ENCODE measurements at places on chromosomes 6 and 20.

DNA sequence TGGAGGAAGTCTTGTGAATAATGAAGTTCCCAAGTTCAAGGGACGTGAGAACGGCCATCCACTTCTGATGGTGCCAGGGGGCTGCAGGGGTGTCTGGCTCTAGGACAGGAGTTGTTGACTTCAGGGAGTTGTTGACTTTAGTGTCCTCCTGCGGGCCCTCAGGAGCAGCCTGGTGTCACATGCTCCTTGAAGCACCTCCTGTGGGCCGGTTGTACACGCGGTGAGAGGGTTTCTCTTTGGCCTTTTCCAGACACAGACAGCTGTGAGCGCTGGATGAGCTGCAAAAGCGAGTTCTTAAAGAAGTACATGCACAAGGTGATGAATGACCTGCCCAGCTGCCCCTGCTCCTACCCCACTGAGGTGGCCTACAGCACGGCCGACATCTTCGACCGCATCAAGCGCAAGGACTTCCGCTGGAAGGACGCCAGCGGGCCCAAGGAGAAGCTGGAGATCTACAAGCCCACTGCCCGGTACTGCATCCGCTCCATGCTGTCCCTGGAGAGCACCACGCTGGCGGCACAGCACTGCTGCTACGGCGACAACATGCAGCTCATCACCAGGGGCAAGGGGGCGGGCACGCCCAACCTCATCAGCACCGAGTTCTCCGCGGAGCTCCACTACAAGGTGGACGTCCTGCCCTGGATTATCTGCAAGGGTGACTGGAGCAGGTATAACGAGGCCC is 77.8 kb downstream of the ISM1 start:
- DNase-seq: no peak

DNA sequence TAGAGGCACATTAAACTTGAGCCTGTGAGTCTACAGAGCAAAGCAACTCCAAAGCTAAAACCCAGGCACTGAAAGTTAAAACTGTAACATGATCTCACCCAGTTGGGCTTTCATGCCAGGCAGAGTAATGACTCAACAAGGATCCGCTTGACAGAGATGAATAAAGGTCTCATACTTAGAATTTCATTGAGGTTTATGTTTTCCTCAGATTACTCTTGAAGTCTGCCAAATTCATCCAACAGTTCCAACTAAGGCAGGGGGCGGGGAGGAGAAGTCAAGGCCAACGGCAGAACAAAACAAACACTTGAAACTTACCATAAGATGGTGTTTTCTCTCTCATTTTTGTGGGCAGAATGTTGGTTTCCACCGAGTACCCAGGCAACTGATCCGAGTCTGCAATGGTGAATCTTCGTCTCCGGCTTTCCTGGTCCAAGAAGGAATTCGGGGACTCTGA is 54.0 kb upstream of the IPCEF1 start:
- no peak for DNase-seq

DNA sequence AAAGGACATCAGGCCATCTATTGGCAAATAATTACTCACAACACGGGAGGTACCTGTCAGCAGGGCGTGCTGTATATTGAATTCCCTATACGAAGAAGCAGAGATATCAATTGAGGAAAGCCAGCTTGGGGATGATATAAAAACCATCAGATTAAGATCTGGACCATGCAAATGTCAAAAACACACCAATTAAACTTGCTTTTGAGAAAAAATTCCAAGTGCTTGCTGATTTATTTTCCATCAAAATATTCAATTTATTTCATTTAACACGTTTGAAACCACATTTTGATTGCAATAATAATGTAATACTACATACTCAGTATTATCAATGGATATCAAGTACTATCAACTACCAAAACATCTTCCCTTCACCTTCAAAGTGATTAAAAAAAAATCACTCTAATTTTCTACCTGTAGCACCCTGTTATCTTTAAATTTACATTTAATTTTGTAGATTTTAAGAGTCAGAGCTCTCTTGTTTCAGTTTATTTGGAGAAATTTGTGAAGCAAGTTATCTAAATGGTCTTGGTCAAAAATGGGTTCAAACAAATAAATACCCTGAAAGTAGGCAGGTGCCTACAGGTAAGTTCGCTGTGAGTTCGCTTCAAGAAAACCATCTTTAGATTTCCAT is 6.8 kb upstream of the TBX18 start:
- no peak for DNase-seq

DNA sequence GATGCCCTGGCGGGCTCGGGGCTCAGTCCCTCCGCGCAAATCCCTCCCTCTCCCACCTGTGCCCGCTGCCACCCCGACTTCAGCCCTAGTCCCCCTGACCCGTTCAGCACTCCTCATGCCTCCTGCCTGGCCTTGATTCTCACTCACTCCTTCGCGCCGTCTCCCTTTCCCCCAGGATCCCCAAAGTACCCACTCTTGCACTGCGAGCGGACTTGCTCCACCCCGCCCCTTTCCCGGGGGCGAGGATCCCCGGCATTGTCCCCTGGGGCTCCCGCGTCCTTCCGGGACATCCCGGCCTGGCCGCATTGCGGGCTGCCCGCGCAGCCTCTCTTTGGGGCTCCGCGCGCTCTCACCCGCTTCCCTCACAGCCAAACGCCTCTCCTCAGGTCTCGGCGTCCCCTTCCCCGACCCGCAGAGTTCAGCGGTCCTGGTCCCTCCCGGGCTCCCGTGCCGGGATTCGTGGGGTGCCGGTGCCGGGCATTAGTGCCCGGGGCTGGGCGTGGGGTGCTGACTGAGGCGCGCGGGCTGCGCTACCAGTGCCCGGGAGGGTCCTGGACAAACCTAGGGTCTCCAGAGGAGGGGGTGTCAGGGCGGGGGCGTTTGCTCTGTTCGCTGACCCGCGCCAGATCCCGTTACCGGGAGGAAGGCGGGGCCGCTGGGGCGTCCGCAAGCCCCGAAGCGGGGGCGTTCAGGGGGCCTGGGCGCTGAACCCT is 45.5 kb upstream of the SUPT3H start:
- no peak for DNase-seq

GRCh38 chr6:96624957-96625356 is 62.0 kb downstream of the FHL5 start:
- no peak for DNase-seq

DNA sequence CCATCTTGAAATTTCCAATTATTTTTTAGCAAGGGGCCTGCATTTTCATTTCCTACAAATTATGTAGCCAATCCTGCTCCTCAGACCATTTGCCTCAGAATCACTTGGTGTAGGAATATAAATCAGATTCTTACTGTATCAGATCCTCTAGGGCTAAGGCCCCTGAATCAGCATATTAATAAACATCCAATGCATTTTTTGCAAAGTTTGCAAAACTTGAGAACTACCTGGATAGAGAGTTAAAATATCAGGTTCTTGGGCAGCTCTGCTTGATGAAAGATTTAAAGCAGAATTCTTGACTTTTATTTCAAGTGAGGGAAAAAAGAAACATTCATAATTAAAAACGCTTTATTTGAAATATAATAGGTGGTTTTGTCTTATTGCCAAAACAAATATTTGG is 82.2 kb upstream of the MAN1A1 start:
- DNase-seq: no peak

GRCh38 chr20:4027590-4028265 is 12.4 kb upstream of the RNF24 start:
- no peak for DNase-seq

DNA sequence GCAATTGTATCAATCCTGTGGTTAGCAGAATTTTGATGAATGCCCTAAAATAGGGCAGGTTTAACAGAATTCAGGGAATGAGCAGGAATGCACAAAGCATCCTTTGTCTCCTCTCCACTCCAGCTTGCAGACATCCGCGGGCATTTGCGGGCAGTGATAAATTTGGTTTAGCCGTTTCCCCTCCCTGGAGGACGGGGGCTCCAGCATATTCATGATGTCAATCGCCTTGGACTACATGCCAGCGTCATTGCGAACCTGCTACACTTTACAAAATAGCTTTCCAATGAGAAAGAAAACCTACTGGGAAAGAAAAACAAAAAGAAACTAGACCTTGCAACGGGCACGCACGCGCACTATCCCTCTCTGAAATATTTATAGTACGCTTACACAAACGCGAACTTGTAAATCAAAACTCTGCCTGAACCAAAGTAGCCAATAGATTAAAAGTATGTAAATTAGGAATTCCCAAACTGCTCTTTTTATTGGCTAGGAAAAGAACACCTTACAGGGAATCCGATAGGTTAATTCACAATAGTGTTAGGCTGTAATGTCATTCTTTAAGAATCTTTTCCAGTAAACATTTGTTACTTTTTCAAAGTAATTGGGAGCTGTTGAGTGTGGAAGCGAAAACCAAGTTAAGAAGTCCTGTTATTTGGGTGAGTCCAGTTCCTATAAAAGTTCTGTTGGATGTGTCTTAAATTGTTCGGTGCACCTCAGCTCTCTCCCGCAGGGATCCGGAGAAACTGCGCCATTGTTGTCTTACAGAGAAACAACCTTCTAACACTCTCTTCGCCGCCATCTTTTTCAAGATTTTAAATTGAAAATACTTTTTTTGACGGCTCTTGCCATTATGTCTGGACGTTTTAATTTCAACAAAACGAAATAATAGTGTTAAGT is 136.7 kb downstream of the HFE start:
- no peak for DNase-seq

- DNase-seq: no peak
Observed at GRCh38 chr20:845226-845868, 11.8 kb downstream of the FAM110A start.

DNA sequence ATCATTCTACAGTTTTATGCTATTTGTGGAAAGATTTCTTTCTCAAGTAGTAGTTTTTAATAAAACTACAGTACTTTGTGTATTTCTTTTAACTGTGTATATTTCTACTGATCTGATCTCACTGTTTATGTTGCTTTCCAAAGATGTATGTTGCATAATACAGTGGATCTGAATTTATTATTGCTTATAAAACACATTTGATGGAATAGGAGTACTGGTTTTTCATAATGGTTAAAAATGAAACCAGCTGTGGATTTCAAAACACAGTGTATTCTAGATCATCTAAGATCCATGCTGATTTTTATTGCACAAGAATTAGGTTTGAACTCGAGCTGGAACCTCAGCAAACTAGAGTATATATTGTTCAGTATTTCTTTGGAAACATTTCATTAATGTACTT is 8.0 kb downstream of the NKX2-4 start:
- DNase-seq: no peak

DNA sequence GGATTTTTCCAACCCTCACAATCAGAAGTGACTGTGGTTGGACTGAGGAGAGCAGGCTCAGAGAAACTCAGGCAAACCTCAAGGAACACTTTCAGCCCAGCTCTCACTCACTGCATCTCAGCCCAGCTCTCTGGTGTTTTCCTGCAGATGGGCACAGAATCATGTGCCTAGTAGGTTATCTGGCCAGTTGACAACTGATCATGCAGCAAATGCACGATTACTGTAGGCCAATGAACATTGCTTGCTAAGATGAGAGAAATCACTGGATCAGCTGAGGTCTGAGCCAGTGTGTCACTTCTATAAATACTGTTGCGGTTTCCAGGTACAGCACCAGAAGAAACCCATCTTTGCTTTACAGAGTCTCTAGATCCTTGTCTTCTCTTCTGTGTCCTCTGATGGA is 540.5 kb downstream of the CD83 start:
- no peak for DNase-seq

GRCh38 chr20:24766143-24766527 is 182.9 kb upstream of the CST7 start:
- no peak for DNase-seq

- DNase-seq: no peak
Observed at GRCh38 chr6:113856625-113857555, at the start of gene MARCKS. TSS of gene MARCKS (plus strand) at chr6:113857345. CDS start at chr6:113857746, 401 bp downstream.

DNA sequence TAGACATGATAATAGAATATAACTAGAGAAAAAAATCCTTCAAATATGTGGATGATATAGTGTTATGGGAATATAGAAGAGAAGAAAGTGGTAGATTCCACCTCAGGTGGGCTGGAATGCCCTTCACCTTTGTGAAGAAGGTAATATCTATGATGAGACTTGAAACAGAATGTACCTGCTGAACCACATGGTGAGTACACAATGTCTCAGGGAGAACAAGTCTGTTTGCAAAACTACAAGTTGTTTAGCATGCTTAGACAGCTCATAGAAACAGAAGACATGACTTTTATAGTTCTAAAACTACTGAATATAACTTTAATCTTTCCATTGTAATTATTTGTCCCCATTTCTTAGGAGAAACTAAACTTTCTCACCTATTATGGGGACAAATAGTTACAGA is 12.2 kb downstream of the C6orf58 start:
- no peak for DNase-seq

DNA sequence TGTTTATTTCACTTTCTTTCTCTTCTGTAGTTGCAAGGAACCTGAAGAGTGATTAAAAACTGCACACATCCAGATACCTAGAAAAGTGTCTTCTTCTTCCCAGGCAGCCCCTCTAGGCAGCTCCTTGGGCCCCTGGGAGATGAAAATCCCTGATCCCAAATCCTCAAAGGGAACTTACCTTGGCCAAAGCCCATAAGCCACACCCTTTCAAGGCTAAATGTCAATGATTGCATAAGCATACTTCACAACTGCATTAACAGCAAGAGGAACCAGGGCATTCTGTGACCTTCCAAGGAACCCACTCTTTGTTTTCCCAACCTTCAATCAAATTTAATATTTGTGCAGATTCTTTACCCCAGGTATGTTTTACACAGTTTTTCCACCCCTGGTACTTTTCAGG is 4.4 kb upstream of the HMGN3 start:
- no peak for DNase-seq

GRCh38 chr6:143964674-143965081 is 43.4 kb downstream of the PLAGL1 start:
- no peak for DNase-seq

GRCh38 chr20:58667975-58668374 is 16.9 kb downstream of the STX16 start:
- DNase-seq: no peak

DNA sequence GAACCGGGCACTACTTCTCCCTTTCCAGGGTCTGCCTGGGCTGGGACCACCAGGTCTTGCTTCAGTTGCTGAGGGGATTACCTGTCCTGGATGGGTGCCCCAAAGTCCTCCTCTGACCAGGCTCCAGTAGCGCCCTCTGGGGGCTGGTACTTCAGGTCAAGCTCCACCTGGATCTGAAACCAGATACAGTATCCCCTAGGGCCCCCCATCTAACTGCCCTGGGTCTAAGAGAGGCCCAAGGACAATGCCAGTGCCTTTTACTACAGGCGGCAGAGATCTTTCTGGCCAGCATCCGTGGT is 11.2 kb upstream of the SPAG4 start:
- no peak for DNase-seq

GRCh38 chr6:1143655-1144054 is 168.2 kb upstream of the FOXQ1 start:
- DNase-seq: no peak

DNA sequence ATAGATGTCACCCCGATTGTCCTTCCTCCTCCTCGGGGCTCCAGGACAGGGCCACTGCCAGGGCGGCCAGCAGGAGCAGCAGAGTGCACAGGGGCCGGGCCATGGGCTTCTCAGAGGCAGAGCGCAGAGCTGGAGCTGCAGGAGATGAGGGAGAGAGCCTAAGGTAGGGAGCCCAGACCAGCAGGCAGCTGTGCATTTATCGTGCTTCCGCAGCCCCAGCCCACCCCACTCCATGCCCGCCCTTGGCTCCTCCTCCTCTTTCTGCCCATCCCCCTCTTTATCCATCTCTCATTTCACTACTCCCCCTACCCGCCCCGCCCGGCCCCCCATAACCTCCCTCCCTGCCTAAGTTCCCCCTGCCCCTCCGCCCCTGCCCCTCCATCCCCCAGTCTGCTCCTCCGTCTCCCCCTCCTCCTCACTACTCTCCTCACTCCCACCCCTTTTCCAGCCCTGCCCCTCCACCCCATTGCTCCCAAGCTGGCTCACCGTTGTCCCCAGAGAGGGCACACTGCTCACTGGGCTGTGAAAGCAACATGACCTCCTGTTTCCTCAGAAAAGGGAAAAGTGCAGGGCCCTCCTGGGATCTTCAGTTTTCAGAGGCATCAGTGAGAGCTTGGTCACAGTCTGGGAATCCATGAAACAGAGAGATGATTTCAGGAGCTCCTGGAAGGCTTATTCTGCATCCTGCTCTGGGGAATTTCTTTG is 25.5 kb upstream of the CST1 start:
- DNase-seq: no peak
